ENCODE measurements at places on chromosomes 4 and X.

- no peak for DNase-seq
Measured at GRCh38 chr4:40736910-40737309, 12.8 kb upstream of the NSUN7 start.

DNA sequence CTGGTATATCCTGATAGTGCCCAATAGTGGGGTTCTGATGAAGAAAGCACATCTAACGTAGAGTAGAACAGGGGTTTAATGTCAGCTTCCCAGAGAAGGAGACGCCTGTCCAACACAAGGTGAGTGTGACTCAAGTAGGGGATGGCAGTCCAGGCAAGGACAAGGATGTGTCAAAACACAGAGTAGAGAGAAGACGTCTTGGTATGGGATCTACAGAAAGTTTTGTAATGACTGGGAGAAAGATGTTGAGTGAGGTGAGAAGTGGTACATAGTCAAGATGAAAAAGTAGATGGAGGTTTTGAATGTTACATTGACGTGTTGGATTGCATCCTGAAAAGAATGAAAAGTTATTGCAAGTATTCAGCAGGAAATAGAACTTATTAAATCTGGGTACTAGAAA is 124.4 kb downstream of the TMA16 start:
- no peak for DNase-seq

DNA sequence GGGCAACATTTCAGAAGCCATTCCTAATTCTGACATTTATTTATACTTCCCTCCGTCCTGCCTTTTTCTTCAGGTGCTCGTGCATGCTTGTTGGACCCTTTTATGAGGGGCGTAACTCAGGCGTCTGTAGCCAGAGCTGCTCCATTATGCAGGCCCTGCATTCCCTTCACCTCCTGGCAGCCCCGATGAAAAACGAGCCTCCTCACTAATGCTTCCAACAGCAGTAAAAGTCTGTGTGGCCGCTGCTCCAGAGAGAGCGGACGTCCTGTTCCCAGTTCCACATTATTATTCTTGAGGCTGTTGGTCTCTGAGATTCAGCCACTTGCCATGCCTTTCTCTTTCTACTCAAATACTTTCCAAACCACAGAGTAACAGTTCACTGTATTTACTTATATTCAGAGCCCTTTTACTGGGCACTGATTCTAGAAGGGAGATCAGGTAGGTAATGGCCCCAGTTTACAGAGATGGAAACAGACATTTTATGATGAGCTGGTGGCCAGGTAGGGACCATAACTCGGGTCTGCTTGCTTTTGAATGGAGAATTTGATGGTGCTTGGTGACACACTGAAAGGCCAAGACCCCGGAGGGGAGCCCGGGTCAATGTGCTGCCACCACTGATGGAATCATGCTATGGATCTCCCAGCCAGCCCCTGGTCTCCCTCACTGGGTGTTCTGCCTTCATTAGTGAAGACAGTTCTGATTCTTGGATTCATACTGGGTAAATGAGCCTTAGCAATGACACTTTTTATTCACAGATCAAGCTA is 101.0 kb downstream of the GATB start:
- DNase-seq, result no peak

GRCh38 chr4:15779306-15779705 is 1.2 kb downstream of the CD38 start:
- DNase-seq, result no peak

- no peak for DNase-seq
Measured at GRCh38 chrX:27519226-27519625, 56.1 kb upstream of the PPP4R3C start.

- DNase-seq, result no peak
Measured at GRCh38 chr4:153497988-153498967, 32.1 kb downstream of the TMEM131L start.

DNA sequence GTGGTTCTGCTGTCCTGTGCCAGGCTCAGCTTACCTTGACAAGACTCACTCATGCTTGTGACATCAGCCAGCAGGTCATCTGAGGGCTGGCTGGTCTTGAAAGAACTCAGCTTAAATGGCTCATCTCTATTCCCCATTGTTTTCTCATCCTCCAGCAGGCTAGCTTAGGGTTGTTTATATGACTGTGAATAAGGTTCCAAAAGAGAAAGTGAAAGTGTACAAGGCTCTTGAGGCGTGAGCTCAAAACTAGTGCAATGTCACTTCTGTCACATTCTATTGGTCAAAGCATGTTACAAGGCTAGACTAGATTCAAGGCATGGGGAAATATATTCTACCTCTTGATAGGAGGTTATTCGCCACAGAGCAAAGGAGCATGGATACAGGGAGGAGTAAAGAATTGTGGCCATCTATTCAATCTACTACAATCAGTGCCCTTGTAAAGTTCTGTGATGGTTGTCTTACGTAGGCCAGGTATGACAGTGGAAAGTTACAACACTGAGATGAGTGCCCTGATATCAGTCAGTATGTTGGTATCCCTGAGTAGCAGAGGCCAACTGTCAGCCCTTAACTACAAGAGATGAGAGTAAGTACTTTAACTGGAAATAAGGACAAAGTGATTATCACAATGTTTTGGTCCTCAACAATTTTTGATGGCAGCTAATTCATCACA is 19.8 kb upstream of the TMLHE start:
- DNase-seq, result peak; percentile 50

DNA sequence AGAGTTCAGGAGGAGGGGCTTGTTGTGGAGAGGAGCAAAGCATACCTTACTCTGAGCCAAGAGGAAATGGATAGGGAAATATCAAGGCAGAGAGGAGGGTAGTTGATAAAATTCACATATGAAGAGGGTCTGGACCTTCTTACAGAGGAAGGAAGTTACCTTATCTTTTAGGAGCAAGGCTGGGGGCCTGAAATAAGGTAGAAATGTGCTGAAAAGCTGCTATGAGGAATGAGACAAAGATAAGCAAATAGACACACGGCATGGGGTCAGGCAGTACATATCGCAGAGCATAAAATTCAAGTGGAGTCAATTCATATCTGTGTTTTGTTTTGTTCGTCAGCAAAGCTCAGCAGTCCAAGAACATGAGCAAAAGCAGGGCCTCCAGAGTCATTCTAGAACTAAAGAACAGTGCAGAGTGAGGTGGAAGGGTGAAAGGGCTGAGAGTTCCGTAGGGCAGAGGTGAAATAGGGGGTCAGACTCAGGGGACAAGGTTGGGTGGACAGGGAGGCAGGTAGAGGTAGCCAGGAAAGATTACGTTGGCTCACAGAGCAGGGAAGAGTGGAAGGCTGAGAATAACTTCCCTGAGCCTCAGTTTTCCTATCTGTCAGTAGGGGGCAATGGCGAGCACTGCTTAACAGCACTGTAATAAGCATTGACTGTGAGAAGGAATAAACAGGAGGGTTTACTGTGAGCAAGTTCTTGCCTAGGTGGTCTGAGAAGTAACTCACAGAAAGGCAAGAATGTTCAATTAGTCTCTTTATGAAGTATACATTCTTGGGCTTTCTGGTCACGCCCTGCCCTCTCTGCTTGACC is 9.2 kb downstream of the VSIG4 start:
- peak; percentile 47 for DNase-seq

GRCh38 chrX:45689971-45690370 is 489.3 kb upstream of the DIPK2B start:
- no peak for DNase-seq

- no peak for DNase-seq
Measured at GRCh38 chr4:163536091-163536490, 41.6 kb downstream of the TMA16 start.

DNA sequence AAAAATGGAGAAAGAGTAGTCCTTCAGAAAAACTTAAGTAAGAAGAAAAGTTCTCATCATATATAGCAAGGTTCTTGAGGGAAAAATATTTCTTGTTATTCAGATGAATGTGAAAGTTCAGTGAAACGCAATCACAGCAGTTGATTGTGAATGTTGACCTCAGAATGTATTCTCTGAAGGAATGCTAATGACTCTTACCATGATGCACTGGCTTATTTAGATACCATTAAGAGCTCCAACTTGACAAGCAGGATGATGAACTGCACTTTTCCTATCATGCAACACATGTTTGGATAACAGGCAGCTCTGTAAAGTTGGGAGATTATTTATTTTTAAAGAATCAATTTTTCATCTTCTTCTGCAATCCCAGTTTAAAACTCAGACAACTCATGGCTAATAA is 115.5 kb upstream of the MYOZ2 start:
- no peak for DNase-seq

- DNase-seq, result no peak
Measured at GRCh38 chrX:96987228-96987627, 103.5 kb downstream of the RPA4 start.

DNA sequence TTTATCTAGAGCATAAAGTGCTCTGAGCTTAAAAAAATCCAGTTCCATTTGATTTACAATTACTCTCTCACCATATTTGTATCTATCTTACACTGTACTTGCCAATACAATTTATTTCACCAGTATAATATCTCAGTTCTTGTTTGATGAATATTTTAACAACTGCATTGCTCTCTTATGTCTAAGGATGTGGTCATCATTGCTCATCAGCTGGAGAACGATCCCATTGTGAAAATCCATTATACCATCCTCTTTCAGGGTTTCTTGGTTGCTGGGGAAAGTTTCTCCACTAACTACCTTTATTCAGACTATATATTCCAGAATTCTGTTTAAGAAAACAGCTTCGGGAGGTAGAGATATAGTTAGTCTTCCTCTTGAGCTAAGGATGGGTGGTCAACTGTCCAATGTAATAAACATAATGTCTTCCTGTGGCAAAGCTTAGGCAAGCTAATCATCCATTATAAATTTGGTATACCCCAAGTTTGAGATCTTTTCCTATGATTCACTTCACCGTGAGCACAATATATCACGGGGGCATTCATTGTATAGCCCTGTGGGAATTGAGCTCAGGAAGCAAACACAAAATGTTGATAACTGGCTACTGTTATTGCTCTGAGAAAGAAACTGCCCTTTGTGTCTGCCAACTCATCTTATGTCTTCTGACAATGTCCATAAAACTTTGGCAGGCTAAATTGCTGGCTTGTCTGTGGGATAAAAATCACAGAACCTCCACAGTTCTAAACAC is 2361.9 kb downstream of the ARAP2 start:
- no peak for DNase-seq

- DNase-seq, result no peak
Measured at GRCh38 chr4:8544741-8545438, 35.3 kb upstream of the GPR78 start.

DNA sequence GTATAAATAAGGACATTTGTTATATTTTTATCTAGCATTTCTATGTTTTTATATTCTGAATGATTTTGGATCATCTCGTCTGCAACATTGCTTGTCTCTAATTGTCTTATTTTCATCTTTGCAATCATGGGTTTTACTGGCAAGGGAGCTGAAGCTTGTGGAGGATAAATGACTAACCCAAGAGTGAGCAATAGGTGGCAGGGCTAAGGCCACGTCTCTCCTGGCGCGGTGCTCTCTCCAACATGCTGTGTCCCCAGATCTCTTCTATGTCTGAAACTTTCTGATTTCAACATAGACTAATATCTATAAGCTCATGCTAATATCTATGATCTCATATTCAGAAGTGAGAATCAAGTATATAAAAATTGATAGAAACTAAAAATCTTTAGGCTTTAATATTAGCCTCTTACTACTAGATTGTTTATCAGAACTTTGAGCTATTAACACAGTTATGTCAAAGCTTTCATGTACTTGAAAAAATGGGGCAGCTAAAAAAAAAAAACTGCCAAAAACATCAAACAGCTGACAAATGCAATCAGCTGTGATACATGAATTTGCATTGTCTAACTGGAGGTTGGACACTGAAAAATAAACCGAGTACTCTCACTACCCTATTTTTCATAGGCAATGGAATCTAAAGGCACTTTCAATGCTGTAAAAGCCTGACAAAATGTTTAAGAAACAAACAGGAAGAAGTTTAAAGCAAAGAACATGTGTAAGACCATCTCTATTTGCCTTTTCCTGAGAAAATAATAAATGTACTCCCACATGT is 169.2 kb downstream of the TMA16 start:
- no peak for DNase-seq

- no peak for DNase-seq
Measured at GRCh38 chrX:148271263-148271662, 229.2 kb upstream of the AFF2 start.

- DNase-seq, result no peak
Measured at GRCh38 chr4:138037696-138038095, 204.5 kb downstream of the SLC7A11 start.

- DNase-seq, result no peak
Measured at GRCh38 chrX:10833299-10834169, 213.1 kb upstream of the MID1 start.

DNA sequence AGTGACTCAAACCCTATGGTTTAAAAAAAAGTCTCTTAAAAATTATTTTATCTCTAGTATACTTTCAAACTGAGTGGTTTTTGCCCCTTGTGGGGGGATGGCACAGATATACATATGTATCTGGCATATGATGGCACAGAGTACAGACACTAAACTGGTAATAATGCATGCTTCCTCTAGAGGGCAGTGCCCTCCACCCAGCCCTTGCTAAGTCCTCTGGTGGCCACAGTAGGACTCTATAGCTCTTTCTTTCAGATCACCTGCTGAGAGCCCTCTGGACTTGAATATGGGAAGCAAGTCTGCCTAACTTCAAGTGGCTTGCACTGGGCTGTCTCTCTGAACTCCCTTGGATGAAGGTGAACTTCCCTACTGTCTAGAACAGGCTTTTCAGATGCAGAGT is 66.3 kb downstream of the TSPAN7 start:
- no peak for DNase-seq

DNA sequence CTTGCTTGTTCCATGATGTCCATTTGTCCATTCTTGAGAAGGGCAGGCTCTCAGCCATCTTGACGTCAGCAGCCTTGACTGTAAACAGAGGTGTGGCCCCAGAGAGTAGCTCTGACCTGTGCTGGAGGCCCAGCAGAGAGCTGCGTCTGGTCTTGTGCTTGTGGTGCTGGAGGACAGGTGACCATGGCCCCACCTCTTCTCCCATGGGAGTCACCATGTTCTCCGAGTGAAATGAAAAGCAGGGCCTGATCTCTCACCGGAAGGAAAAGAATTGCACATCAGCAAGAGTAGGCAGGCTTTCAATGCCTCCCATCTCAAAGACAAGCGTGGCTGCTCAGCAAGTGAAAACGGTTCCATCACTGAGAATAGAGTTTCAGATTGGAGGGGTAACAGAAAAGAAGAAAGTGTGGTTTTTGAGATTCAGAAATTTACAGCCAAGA is 11.5 kb downstream of the PARM1 start:
- no peak for DNase-seq

Data from CD4-positive, alpha-beta T cell treated with Interferon alpha-2 for 1 hour (primary cell).